NCI-H2081 (cell line): ENCODE measurements at places on chromosomes 3 and 15.

GRCh38 chr3:112097378-112097777 is 11.2 kb downstream of the C3orf52 start:
- DNase-seq = peak; percentile 78

GRCh38 chr3:151356794-151357462 is 27.6 kb upstream of the P2RY13 start:
- DNase-seq = peak; percentile 30

DNA sequence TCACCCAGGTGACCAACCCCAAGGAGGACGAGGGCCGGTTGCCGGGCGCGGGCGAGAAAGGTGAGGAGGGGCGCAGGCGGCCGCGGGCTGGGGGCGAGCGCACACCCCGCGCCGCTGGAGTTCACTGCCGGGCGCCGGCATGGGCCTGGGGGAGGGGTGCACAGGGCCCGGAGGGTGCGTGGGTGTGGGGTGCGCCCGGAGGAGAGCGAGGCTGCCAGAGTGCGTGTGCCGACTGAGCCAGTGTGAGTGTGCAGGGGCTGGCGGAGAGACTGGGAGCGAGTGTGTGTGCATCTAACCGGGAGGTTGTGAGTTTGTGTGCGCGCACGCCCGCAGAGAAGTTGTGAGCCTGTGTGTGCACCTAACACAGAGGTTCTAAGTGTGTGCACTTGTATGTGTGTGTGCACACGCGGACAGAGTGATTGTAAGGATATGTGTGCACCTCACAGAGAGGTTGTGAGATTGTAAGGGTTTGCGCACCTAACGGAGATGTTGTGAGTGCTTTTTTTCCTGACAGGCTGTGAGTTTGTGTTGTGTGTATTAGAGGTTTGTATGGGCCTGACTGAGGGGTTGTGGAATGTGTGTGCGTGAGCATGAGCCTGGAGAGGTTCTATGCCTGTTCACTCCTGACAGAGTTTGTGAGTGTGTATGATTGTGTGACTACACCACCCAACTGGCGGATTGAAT is 681 bp downstream of the CTDSPL start:
- DNase-seq = no peak

GRCh38 chr15:49627407-49627877 is 6.6 kb downstream of the DTWD1 start:
- DNase-seq = no peak

GRCh38 chr15:91075739-91076138 is 24.3 kb upstream of the SV2B start:
- peak; percentile 45 for DNase-seq

DNA sequence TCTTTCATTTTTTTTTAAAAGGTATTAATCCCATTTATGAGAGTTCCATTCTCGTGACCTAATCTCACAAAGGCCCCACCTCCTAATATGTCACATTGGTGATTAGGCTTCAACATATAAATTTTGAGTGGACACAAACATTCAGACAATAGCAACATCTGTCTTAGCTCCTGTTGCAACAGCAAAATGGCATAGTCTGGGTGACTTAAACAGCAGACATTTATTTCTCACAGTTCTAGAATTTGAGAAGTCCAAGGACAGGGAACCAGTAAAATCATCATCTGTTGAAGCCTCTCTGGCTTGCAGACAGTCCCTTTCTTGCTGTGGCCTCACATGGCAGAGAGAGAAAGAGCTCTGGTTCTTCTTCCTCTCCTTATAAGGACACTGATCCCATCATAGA is 3.2 kb upstream of the PLSCR2 start:
- no peak for DNase-seq

DNA sequence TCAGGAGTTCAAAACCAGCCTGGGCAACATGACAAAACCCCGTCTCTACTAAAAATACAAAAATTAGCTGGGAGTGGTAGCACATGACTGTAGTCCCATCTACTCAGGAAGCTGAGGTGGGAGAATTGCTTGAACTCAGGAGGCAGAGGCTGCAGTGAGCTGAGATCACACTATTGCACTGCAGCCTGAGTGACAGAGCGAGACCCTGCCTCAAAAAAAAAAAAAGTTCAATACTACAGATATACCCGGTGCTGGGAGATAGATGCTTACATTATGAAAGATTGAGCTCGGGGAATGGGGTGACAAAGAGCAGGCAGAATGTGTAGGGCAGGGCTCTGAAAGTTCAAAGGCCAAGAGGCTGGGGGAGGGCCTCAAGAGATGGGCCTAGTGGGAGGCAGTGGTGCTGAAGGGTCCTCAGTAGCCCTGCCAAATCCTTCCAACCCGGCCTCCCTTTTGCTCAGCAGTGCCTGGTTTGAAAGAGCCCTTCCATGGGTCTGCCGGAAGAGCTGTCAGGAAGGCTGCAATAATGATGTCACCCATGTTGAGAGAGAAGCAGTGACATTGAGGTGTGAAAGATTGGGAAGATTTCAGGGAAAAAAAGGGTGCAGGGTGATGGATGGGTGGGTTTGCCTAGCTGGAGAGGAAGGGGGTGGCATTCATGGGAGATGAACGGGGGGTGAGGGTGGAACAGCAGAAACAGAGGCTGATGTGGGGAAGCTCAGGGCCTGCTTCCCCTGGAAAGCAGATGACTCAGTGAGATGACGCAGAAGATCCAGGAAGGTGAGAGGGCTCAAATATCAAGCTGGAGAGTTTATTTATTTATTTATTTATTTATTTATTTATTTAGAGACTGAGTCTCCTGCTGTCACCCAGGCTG is 20.0 kb upstream of the IREB2 start:
- DNase-seq = no peak

DNA sequence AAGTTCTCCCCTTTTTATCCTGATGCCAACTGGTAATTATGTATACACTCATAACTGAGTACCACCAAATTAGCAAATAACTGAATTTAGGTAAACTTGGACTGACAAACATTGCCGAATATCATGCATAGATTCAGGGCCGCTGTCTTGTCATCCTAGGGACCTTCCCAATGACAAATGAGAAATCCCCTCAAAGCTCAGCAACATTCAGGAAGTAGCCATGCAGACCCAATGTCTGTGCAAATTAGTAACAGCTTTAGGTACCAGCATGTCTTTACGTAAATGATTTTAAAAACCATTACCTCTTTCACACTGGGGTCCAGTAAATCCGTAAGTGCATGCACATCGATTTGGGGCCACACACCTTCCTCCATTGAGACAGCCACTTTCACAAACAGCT is 49.5 kb downstream of the FBN1 start:
- no peak for DNase-seq

GRCh38 chr3:138684396-138684795 is 75.8 kb downstream of the FAIM start:
- DNase-seq = no peak

GRCh38 chr15:79922512-79923078 is 25.8 kb upstream of the MTHFS start:
- DNase-seq = peak; percentile 50

DNA sequence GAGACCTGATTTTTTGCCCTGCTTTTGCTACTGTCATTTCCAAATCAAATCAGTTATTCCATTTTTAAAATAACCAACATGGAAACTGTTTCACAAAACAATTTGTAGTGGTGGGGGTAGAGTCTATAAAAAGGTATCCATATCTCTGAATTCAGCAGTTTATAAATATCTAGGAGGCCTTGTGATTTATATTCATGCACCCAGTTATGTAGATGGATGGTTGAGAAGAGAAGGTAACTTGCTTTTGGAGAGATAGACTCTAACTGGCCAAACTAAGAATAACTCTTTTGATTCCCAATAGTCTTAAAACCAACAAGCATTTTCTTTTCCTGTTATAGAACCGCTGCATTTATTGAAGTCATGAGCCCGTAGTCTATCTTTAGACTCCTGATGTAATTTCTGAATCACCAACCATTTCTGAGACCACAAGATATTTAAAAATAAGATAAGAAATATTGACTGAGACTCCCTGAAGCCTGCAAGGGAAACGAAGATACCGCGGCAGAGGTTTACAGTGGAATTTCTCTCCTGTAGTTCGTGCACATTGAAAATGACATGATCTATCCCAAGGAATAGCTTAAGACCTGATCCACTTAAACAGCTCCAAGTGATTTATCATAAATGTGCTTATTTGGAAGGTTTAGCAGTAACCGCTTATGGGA is 68.5 kb downstream of the SAMMSON start:
- no peak for DNase-seq

GRCh38 chr3:55059027-55059629 is 131.3 kb upstream of the LRTM1 start:
- DNase-seq = no peak

GRCh38 chr3:65201926-65202325 is 514.1 kb upstream of the ADAMTS9 start:
- no peak for DNase-seq

DNA sequence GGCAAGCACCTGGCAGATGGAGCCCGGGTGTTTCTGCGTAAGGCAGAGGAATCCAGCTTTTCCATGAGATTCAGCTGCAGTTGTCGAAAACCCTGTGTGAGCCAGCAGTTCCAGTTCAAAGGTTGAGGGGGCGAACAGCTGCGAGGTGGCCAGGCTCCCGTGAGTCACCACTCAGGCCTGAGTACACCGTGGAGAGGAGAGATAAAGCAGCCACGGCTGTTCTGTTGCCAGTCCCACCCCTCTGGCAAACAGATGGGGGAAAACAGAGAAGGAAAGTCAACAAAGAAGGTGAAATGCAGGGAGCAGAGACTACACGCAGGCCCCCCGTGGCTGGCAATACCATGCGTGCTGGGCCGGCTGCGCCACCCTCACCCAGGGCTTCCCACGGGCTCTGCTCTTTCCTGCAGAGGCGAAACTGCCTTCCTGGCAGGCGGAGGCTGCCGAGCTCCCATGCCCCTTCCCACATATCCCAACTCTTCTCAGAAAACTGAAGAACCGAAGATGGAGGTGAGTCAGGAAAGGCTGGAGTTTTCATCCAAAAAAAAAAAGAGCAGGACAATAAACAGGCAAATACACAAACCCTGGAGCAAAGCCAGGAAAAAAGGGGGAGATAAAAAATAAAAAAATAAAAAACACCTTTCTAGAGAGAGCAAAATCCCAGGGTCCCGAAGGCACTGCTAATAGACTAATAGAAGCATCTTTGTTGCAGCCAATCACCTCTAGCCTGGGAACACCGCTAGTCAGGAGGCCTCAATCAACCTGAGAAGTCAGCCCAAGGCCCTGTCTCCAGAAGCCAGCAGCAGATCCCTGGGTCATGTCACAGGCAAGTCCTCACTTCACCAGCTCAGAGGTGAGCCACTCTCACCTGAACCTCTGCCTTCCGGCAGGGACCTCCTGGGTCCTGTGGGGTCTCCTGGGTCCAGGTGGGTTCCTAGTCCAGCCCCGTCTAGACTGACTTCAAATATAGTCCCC is 37.7 kb downstream of the FAM174B start:
- DNase-seq = peak; percentile 83

DNA sequence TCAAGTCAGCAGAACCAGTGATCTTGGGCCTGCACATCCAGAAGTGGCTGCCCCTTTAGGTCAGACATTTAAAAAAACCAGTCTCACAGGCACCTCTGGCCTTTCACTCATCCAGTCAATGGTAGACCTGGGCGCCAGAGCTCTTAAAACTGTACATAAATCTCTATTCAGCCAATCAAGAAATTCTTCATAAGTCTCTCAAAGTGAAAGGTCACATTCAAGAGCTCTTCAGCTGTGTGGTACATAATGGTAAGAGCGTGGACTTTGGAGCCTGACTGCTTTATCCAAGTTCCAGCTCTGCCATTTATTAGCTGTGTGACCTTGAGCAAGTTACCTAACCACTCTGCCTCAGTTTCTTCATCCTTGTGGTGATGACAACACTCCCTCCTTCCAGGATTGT is 22.3 kb upstream of the MORF4L1 start:
- DNase-seq = no peak

DNA sequence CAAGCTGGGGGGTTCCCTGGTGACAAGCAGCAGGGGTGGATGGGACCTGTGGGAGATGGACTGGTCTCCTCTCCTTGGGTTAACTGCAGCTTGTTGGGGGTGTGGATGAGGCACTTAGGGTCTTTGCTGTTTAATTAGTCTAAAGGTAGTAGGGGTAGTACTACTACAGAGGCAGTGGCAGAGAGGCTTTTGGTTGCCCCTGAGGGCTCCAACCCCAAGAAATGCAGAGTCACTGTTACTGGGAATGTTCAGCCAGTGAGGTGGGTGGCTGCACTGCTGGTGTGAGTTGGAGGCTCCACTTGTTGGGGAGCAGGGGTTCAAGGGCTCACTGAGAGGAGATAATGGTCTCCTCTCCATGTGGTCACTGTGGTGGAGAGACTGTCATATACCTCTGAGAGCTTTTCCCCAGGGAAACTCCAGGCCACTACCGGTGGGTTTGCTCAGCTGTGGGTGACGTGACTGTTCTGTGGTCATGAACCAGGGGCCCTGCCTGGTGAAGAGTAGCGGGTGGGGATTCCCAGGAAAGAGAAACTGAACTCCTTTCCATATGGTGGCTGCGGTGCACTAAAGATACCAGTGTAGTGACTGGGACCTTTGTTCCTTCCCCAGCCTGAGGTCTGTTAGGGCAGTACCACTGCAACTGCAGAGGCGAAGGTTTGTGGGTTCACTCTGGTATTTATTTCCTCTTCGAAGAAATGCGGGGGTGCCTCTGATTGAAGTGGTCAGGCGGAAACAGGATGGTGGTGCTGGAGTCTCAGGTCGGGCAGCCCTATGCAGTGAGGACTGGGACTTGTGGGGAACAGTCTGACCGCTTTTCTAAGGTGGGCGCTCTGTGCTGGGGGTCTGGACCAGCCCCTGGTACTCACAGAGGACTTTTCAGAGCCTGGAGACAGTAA is 68.9 kb upstream of the TNFSF10 start:
- no peak for DNase-seq

- DNase-seq = no peak
Measured at GRCh38 chr3:39754549-39754948, 54.9 kb upstream of the MYRIP start.

GRCh38 chr3:88009066-88009465 is 49.7 kb downstream of the CGGBP1 start:
- DNase-seq = no peak

- no peak for DNase-seq
Measured at GRCh38 chr3:20999661-21000060, 751.3 kb downstream of the ZNF385D start.

GRCh38 chr3:167484551-167484950 is 10.7 kb upstream of the SERPINI2 start:
- DNase-seq = no peak

- DNase-seq = no peak
Measured at GRCh38 chr3:55341502-55342031, 145.5 kb downstream of the WNT5A start.

GRCh38 chr15:58487724-58488120 is 55.9 kb downstream of the LIPC start:
- DNase-seq = no peak

- DNase-seq = no peak
Measured at GRCh38 chr15:59434481-59434880, 3.5 kb upstream of the FAM81A start.

DNA sequence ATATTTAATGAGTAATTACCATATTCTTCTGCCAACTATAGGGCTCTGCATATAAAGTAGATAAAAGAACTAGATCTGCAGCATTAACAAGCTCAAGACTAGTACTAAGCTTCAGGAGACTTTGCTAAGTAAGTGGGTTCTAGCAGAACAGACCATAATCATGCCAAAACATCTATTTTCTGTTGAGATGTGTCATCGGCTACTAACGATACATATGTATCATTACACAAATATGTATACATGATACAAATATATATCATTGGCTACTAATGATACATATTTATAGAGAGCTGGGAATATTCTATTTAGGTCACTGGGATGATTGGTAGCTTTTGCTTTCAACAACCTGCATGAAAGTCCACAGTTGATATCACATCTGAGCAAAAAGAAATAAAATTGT is 185.8 kb upstream of the DCBLD2 start:
- no peak for DNase-seq

- DNase-seq = no peak
Measured at GRCh38 chr3:116339441-116340028, 105.8 kb downstream of the LSAMP start.

- DNase-seq = no peak
Measured at GRCh38 chr3:11410564-11410963, 138.4 kb downstream of the ATG7 start.

GRCh38 chr3:171172070-171172469 is 145.6 kb upstream of the SLC2A2 start:
- no peak for DNase-seq
